Epithelial cell of proximal tubule (primary cell): ENCODE measurements at places on chromosomes 16 and 17. TPM values are rescaled to one million over a fixed set of nuclear protein-coding genes. Genes with fewer than 3 reads are reported as not detected.

HSPB9 gene
- total RNA-seq = not detected in 2 replicates

KRT15 gene
- 4.6 and 15.6 TPM in 2 replicates for total RNA-seq

NECAB2 gene
- total RNA-seq = 0.36 TPM in 1 of 2 replicates, not detected in the other

AKAP10 gene
- 11.3 and 14.3 TPM in 2 replicates for total RNA-seq

CBLN1 gene
- total RNA-seq = not detected in 2 replicates

TVP23A gene
- total RNA-seq = not detected in 2 replicates

KIF19 gene
- not detected in 2 replicates for total RNA-seq

PYDC1 gene
- not detected in 2 replicates for total RNA-seq

MYH11 gene
- not detected in 2 replicates for total RNA-seq

HIC1 gene
- total RNA-seq = 2.7 and 4.1 TPM in 2 replicates
